Activated T-helper 2 cell treated with anti-CD3 and anti-CD28 coated beads, Interferon-gamma antibody, Interleukin-2, Interleukin-4, amounts not matched to agents 10 μg/mL and 5 μg/mL and 100 μg/mL, durations not matched to agents 14 hours and 24 hours and 36 hours (primary cell): ENCODE measurements at places on chromosomes 3 and 15. TPM values are rescaled to one million over a fixed set of nuclear protein-coding genes. Genes with fewer than 3 reads are reported as not detected.

EPHB1 gene
- total RNA-seq = 0.71 and 1.5 TPM in 2 replicates

LYSMD4 gene
- total RNA-seq = 6.8 and 7.6 TPM in 2 replicates

GRCh38 chr3:179045719-179046402 is 25.7 kb downstream of the ZMAT3 start:
- no peak for DNase-seq

- no peak for DNase-seq
Observed at GRCh38 chr15:76163457-76164295, 103.9 kb downstream of the TMEM266 start.

DNA sequence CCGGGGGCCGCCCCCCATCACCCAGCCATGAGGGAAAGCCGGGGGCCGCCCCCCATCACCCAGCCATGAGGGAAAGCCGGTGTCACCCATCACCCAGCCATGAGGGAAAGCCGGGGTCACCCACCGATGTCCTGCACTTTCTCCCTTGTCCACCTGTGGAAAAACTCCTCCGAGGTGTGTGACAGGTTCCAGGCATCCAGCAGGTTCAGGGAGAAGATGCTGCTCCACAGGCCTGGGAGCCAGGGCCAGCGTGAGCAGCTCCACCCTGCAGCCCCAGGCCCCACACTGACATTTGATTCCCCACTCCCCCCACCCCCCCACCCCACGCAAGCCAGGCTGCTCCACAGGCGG is 15.5 kb upstream of the EHD4 start:
- no peak for DNase-seq

- no peak for DNase-seq
Observed at GRCh38 chr15:74188216-74188615, 14.4 kb downstream of the STRA6 start.

- DNase-seq = no peak
Observed at GRCh38 chr3:187997490-187997889, 156.5 kb upstream of the LPP start.

- DNase-seq = no peak
Observed at GRCh38 chr3:141384157-141384556, 15.9 kb downstream of the ZBTB38 start.

- DNase-seq = no peak
Observed at GRCh38 chr3:186896875-186897274, 33.5 kb upstream of the ST6GAL1 start.

DNA sequence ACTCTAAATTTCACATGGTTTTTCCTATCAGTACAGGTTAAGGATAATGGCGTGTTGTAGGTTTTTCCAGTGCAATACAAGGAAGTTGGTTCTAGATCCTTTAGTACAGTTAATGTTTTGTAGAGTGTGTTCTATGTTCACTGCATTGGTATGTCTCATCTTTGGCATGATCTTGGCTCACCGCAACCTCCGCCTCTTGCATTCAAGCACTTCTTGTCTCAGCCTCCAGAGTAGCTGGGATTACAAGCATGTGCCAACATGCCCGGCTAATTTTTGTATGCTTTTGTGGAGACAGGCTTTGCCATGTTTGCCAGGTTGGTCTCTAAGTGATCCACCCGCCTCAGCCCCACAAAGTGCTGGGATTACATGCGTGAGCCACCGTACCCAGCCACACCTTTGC is 30.4 kb downstream of the SNRPN start:
- DNase-seq = no peak

- no peak for DNase-seq
Observed at GRCh38 chr15:70132139-70132538, 34.4 kb upstream of the TLE3 start.
